ENCODE measurements at places on chromosomes 16 and 17.
A peak's percentile ranks its signal among the peaks of the same experiment; 100 is the strongest.

GRCh38 chr17:70034158-70034557, 40.9 kb upstream of the KCNJ16 start:
- DNase-seq: no peak

- DNase-seq: no peak
Measured at GRCh38 chr17:37098910-37099664, 150.3 kb downstream of the AATF start.

DNA sequence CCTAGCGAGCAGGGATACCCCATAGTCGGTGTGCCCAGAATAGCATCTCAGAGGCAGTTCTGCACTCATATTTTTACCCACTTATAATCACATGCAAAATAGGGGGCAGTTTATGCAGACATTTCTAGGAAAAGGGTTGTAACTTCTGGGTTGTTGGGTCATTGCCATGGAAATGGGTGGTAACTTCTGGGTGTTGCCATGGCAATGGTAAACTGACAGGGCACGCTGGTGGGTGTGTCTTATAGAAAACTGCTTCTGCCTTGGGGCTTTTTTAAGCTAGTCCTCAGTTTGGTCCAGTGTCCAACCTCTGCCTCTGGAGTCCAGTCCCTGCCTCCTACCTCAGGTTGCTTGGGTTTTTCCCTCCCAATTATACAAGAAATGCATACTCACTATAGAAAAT, 7.4 kb upstream of the SPAG9 start:
- no peak for DNase-seq

GRCh38 chr16:19008245-19009169, 24.8 kb downstream of the TMC7 start:
- no peak for DNase-seq

- no peak for DNase-seq
Measured at GRCh38 chr17:556431-556995, 158.1 kb downstream of the VPS53 start.

GRCh38 chr17:74512624-74513091, 18.6 kb downstream of the CD300LB start:
- no peak for DNase-seq

DNA sequence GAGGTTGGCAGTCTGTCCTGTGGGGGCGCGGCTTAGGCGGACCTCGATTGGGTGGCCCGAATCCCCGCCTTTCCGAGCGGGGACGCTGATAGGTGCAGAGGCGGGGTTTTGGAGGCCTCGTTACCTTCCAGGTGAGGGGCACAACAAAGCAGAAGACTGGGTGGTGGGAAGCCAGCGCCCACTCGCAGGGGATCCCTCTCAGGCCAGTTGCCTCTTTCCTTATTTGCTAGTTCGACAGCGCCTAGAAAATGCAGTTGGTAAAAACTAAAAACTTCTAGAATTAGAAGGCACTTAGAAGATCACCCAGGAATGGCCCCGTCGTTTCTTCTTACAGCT, 730 bp downstream of the KAT7 start:
- no peak for DNase-seq

DNA sequence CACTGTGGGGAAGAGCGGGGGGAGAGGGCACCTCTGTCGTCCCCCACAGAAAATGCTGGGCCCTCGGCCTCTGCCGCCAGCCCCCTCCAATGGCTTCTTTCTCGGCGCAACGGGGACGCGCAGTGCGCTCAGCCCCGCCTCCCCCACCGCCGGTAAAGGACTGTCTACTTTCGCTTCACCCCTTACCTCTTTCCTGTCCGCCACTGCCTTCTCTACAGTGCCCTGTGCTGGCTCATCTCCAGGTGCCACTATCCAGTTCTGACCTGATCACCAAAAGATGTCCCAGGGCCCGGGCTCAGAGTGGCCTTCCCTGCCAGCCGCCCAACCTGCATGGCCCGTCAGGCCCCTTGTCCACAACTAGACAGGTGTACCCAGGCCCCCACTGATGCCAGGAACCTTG, 7.3 kb downstream of the ENDOV start:
- DNase-seq: no peak

GRCh38 chr16:2787406-2787805, at the start of gene PRSS33:
Gene PRSS33 (minus strand): TSS chr16:2787560. CDS start chr16:2786547, 1,013 bp downstream.
- no peak for DNase-seq

DNA sequence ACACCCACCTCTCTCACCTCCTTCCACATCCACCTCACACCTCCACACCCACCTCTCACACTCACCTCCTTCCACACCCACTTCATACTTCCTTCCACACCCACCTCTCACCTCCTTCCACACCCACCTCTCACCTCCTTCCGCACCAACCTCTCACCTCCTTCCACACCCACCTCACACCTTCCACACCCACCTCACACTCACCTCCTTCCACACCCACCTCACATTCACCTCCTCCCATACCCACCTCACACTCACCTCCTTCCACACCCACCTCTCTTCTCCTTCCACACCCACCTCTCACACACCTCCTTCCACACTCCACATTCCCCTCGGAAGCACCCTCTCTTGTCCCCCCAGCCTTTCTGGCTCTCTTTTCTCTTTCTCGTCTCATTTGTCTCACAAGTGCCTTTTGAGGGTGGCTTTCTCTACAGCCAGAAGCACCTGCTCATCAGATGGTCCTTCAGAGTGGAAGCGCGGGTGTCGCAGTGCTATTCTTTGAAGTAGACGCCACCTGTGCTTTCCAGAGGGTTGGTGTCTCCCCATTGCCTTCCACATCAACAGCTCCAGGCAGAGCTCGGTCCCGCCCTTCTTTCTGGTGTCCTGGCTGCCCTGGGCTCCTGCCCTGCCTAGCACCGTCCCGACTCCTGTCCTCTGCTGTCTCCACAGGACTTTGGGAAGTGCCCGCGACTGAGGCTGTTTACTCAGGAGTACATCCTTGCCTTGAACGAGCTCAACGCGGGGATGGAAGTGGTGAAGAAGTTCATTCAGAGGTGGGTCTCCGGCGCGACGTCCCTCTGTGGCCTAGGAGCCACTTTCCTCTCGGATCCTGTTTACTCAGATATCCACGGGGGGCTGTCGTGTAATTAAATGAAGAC, 109.4 kb upstream of the PLCG2 start:
- DNase-seq: no peak

- no peak for DNase-seq
Measured at GRCh38 chr16:55398762-55399161, 74.8 kb downstream of the IRX6 start.

DNA sequence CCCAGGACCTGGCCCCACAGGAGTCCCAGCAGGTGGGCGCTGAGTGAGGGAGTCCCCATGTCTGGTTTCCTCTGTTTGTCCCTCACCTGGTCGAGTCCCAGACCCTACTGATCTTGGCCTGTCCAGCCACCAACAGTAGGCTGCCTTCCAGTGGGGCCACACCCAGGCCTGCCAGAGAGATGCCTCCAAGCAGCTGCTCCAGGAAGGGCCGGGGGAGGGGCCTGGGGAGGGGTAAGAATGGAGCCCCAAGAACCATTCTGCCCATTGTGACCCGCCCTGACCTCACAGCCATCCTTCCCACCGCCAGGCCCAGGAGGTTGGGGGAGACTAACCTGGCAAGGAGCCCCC, 736 bp downstream of the SPATA20 start:
- DNase-seq: no peak

DNA sequence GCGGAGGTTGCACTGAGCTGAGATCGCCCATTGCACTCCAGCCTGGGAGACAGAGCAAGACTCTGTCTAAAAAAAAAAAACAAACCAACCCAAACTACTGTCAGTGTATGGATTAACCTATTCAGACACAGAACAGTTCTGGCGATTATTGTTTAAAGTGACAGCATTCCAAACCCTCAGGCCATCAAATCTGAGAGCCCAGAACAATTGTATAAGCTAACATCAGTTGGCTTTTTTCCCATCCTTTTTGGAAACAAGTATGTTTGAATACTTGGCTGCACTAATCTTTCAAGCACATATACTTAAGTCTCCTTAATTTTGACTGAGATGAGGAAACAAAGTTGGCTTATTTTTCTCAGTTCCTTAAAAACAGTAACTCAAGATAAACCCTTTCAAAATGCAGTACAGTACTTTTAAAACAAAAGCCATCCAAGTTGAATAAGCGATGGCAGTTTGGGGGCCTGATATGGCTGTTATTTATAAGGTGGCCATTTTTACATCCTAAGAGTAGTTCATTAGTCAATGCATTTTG, 1.4 kb downstream of the ZSWIM7 start:
- no peak for DNase-seq

DNA sequence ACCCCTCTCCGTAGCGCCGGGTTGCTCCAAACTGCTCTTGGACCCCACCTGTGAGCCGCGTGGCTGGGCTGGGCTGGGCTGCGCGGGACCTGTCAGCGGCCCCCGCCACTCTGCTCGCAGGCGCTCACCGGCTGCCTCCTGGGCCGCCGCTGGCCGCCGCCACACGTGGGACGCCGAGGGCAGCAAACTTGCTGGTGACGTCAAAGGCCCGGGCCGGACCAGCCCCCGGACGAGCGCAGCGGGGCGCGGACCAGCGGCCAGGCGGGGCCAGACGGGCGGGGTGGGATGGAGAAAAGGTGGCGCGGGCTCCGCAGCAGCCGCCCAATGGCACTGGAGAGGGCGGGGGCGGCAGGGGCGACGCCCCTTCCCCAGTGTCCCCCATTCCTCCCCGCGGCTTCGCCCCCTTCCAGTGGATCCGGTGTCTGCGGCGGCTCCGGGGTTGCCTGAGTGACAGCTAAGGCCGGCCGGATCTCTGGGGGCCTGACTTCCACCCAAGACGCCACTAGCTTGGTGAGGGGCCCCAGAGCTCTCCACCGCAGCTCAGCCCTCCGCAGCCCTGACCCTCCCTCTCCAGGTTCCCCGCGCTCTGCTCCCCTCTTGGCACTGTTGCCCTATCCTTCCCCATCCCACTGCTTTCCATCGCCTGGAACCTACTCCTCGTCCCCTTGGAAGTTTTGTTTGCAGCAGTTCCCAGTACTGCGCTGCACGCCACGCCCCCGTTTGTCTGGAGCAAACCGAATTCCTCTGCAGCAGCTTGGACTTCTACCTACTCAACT, at the start of gene HS3ST3A1:
Gene HS3ST3A1, minus strand, starts transcription at position 154 of the 776 bp plus-strand sequence. CDS start 800 bp downstream, outside the sequence.
- peak; percentile 68 for DNase-seq

DNA sequence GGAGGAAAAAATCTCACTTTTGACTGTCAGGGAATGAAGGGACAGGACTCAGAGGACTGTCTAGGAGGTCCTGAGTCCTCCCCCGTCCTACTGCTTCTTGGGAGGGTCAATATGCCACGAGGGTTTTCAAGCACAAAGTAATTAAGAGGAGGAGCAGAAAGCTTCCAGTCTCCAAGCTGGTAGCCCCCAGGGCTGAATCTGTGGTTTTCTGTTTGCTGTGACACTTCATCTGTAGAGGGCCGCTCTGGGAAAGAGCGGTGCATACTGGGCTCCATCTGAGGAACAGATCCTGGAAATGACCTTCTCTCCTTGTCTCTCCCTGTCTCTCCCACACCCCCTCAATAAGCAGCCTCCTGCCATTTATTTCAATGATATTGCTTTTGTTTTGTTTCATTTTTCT, 180.1 kb upstream of the SDK2 start:
- no peak for DNase-seq

DNA sequence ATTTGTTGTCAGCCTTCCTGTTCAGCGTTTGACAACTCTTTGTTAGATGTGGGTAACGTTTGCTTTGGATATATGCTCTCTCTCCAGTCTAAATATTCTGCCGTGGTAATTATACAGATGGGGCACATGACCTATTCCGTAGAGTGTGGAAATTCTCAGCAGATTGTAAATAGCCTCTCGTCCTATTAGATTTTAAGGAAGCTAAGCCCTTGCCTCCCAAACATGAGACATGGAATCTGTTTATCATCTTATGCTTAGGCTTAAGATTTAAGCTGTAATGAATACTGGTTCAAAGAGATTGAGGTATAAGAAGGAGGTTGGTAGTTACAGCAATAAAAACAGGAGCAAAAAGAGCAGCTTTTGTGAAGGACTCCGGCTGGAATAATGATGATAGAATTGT, 87.4 kb downstream of the RBFOX1 start:
- DNase-seq: no peak

GRCh38 chr17:63984651-63985386, 12.1 kb upstream of the SCN4A start:
- DNase-seq: no peak

GRCh38 chr16:88929091-88929445, 47.9 kb downstream of the CBFA2T3 start:
- DNase-seq: no peak

- no peak for DNase-seq
Measured at GRCh38 chr16:19859166-19859565, 25.5 kb downstream of the GPRC5B start.

DNA sequence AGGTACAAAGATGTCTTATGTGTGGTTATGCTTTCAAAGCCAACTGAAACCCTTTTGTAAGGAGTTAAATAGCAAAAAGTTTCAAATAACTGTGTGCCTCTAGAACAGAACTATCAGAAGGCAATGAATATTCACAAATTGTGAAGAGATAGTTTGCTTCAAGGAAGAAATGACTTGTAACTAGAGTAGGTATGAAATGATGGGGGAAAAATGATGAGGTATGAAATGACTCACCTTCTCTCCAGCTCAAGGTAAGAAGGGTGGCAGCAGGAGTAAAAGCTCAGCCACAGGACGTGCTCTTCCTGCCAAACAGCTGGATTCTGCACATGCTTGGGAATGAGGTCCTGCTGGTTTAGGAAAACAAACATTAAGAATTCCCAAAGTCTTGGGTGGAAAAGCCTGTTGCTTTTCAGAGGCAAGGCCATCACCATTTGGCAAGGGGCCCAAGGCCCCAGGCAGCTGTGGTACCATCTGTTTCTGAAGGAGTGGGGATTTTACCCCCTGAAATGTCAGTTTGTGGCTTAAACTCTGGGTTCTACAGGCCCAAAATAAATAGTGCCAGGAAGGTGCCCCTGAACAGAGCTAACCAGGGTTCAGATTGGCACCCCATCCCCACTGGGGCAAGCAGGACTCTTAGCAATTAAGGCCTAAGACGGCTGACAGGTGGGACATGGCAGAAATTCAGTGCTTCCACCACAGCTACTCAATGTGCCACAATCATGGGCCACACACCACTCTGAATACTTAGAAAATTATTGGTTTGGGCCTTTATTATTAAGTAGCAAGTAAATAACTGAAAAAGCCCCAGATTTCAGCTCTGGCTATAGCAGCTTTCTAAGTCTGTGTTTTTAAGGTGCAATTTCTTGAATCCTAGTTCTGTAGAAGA, 13.3 kb downstream of the HERPUD1 start:
- DNase-seq: no peak

GRCh38 chr16:87780385-87780989, 14.7 kb upstream of the KLHDC4 start:
- DNase-seq: no peak

DNA sequence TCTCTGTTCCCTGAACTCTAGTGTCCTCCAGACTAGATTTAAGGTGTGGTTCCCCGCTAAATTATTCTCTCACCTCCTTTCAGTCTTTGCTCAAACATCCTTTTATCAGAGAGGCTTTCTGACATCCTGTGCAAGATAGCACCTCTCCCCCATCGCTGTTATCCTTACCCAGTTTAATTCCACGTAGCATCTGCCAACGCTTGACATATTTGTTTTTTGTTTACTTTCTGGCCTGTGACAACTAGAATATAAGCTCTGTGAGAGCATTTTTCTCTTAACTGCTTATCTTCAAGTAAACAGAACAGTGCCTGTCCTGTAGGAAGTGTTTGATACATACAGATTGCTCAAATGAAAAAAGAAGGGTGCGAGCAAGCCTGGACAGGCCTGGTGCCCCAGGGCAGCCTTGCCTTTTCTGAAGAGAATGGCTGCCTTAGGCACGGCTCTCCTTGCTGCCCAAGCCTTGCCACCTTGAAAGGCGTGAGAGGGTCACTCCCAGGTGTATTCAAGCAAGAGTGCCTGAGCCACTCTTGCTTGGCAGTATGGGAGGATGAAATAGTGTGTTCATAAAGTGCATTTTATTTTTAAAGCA, 9.7 kb downstream of the DYNLL2 start:
- no peak for DNase-seq

- DNase-seq: no peak
Measured at GRCh38 chr17:74150428-74151025, 53.0 kb upstream of the RPL38 start.

GRCh38 chr17:62187681-62188080, 122.6 kb upstream of the MED13 start:
- DNase-seq: no peak

Data from BE2C (cell line).